ENCODE measurements at places on chromosomes 12 and 14.

GRCh38 chr14:26190646-26191045 is 407.2 kb downstream of the NOVA1 start:
- DNase-seq, result no peak

DNA sequence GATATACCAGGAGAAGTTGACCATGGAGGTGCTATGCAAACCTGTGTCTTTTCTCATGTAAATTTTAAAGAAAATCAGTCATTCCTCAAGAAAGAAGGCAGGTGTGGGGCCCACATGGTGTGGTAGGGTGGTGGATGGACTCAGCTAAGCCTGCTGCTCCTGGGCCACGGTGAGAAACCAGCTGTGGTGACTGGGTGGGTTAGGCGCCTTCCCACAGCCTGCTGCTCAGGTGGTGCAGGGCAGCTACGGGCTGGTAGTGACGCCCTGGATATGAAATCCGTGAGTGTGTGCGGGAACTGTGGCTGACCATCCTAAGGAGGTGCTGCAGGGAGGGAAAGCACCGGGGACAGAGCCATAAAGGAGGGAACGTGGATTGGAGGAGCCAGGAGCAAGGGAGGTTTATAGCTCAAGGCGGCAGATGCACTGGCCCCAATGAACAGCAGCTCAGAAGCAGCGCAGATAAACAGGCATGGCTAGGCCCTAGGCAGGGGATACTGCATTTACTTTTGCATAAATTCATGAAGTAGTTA is 408.8 kb downstream of the FUT8 start:
- DNase-seq, result no peak

DNA sequence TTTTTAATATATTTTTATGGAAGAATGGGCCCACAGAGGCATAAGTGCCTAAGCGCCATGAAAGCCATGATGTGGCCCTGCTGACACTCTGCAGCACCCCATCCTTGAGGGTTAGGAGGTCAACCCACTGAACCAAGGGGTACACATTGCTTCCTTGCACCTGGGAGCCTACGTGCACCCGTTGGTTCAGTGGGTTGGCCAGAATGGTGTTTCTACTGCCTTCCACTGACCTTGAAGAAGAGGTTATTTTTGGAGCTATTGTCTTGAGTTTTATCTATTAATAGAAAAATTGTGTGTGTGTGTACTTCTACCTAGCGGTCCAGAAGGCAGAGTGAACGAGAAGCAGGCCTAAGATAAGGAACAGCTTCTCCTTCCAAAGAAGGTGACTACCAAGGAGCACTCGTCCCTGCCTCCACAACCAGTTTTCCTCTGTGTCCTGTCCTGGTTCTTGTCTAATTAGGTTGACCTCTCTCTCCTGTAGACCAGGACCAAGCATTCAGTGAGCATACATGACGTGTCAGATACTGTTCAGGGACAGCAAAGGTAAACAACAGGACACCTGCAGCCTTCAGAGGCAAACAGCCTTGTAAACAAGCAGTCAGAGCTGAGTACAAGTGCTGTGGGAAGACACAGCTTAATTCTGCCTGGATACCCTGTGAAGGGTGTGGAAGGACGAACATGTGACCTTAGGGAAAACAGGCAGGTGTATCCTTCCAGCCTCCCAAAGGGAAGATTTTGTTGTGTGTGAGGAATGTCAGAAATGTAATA is 30.4 kb upstream of the PLEK2 start:
- DNase-seq, result no peak

DNA sequence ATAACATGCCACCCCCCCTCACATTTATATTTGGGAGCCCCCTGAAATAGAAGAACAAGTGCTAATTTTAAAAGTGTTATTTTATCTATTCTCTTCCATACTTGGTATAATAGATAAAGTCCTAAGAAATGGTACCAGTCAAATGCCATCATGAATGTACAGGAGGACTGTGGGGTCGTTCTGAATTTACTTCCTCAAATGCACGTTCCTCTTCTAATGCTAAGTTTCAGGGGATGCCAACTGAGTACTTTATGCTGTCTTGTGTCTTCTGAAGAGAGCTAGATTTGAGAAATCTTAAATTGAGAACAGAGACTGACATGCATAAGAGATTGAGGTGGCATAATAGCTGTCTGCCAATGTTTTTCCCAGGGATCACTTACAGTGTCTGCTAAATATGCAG is 59.0 kb downstream of the CFAP54 start:
- DNase-seq, result no peak

Data from stromal cell of bone marrow (primary cell).